ENCODE measurements at places on chromosomes 4 and X.

DNA sequence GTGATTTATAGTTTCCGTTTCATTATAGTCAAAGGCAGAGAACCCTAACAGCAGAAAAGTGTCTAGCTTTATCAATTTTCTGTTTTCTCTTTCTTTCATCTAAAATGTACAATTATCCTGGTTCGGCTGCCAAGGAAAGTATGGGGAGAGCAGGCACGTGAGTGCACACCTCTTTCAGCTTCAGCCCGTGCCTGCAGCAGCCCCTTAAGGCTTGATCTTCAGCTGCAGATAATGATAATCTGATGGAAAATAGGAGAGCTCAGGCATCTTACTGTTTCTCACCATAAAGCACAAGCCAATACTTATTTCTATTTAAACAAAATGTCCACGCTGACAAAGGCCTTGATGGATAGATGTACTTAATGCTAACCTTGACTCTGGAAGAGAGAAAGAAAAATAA, 334.4 kb downstream of the UNC5C start:
- no peak for DNase-seq

DNA sequence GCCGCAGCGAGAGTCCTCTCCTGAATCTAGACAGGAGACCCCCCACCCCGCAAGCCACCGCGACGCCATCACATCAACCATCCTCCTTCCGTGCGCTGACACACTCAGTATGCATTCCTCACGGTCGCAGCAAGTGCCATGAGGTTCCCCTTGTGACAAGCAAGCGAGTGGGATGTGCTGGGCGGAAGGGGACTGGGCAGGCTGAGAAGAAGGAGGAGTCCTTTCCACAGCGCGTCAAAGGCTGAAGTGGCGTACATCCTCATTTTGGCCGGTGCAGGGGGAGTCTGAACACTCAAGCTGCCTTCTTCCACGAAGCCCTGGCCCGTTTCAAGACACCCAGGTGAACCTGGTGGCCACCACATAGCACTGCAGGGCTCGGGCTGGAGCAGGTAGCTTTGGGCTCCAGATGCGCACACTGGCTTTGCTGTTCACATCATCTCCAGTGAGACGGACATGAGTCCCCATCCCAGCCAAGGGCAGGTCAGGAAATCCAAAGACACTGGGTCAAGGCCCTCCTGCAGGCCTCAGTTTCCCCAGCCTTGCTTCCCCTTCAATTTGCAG, 30.4 kb downstream of the CCNQ start:
- DNase-seq: no peak

GRCh38 chr4:164753873-164754488, at the start of gene SMIM31:
Gene SMIM31, plus strand, starts transcription at chr4:164754131. Its CDS starts 16,313 bp downstream, at chr4:164770444.
- DNase-seq: no peak

DNA sequence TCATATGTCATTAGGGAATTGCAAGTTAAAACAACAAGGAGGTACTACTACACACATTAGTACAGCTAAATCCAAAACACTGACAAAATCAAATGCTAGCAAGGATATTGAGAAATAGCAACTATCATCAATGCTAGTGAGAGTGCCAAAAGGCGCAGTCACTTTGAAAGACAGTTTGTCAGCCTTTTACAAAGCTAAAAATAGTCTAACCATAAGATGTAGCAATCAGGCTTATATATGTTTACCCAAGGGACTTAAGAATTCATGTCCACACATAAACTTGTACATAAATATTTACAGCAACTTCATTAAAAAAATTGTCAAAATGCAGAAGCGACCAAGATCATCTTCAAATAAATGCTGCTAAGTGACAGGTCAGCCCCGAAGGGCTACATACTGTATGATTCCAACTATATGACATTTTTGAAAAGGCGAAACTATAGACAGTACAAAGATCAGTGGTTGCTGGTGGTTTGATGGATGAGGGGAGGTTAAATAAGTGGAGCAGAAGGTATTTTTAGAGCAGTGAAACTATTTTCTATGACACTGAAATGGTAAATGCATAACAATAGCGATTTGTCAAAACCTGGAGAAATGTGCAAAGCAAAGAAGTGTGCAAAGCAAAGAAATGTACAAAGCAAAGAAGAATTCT, 704.8 kb downstream of the ARAP2 start:
- no peak for DNase-seq

All from germinal center (tissue), 1 donor.